Camera-type eye (tissue), 1 donor: ENCODE measurements at places on chromosomes 5 and 9. TPM values are rescaled to one million over a fixed set of nuclear protein-coding genes. Genes with fewer than 3 reads are reported as not detected.

Gene C5orf52
- not detected for total RNA-seq

Gene CHSY3
- 25.1 TPM for total RNA-seq

Gene FAM200C
- 25.1 TPM for total RNA-seq

Gene SMU1
- 34.3 TPM for total RNA-seq

Gene BNC2
- total RNA-seq: 24.6 TPM

Gene ADAMTS6
- total RNA-seq: 48.3 TPM

Gene TNC
- total RNA-seq: 44.4 TPM

Gene ADRA1B
- total RNA-seq: 1.8 TPM

Gene PKD2L2
- total RNA-seq: not detected

Gene CDKN2B-AS1
- 0.77 TPM for total RNA-seq

Gene SPAG8
- total RNA-seq: 2.9 TPM

Gene PCSK1
- total RNA-seq: 2.5 TPM

Gene DNAJC18
- 30.2 TPM for total RNA-seq

Gene SPATA31C1
- not detected for total RNA-seq

Gene IL3
- total RNA-seq: not detected

Gene CCNJL
- total RNA-seq: 10.8 TPM

Gene HRH2
- 1.8 TPM for total RNA-seq

Gene PCDHGB5
- total RNA-seq: 23.4 TPM

Gene SPINK5
- total RNA-seq: 1.5 TPM

Gene SPATA6L
- total RNA-seq: 4.7 TPM

Gene PAEP
- total RNA-seq: not detected

Gene GABRA1
- 16.5 TPM for total RNA-seq

Gene CHMP5
- total RNA-seq: 75.2 TPM

Gene SVEP1
- 27.3 TPM for total RNA-seq

Gene PCDHGC4
- 25.1 TPM for total RNA-seq

Gene LHX3
- total RNA-seq: 18.5 TPM

Gene ARHGEF39
- 1.9 TPM for total RNA-seq

Gene INSL6
- total RNA-seq: not detected

Gene DAPK1
- 106 TPM for total RNA-seq

Gene DPH7
- total RNA-seq: 40.6 TPM

Gene ENTPD2
- 7.0 TPM for total RNA-seq

Gene NFIB
- 115 TPM for total RNA-seq

Gene FGF10
- 9.4 TPM for total RNA-seq

Gene FAM81B
- total RNA-seq: not detected

Gene NADK2
- total RNA-seq: 58.9 TPM

Gene ZFP37
- total RNA-seq: 22.7 TPM

Gene TMEM215
- 52.2 TPM for total RNA-seq

Gene FCN2
- total RNA-seq: not detected

Gene PPIC
- 31.6 TPM for total RNA-seq
